Smooth muscle cell of the coronary artery (primary cell): ENCODE measurements at places on chromosomes 16 and 17. TPM values are rescaled to one million over a fixed set of nuclear protein-coding genes. Genes with fewer than 3 reads are reported as not detected.

The PNMT gene
- not detected in 2 replicates for total RNA-seq

The WFIKKN1 gene
- 0.08 and 0.12 TPM in 2 replicates for total RNA-seq

The CYLD gene
- 28.4 and 32.6 TPM in 2 replicates for total RNA-seq

The SNAI3 gene
- total RNA-seq, result not detected in 2 replicates

The TMC7 gene
- 0.12 and 1.7 TPM in 2 replicates for total RNA-seq

The TBC1D3C gene
- total RNA-seq, result not detected in 2 replicates

The FN3K gene
- total RNA-seq, result 3.2 and 6.4 TPM in 2 replicates

The KCNAB3 gene
- total RNA-seq, result 0.15 TPM in 1 of 2 replicates, not detected in the other

The ZNF747 gene
- total RNA-seq, result 2.2 and 6.6 TPM in 2 replicates

The CCL17 gene
- total RNA-seq, result not detected in 2 replicates

The CA10 gene
- not detected in 2 replicates for total RNA-seq

The HOXB1 gene
- not detected in 2 replicates for total RNA-seq

The KRT16 gene
- total RNA-seq, result 0.15 and 0.35 TPM in 2 replicates

The TERB1 gene
- 0.08 TPM in 1 of 2 replicates, not detected in the other for total RNA-seq

The CAVIN1 gene
- 602 and 708 TPM in 2 replicates for total RNA-seq

The PABPN1L gene
- total RNA-seq, result not detected in 2 replicates

The HOXB4 gene
- 0.35 and 0.90 TPM in 2 replicates for total RNA-seq

The CNP gene
- 51.1 and 97.1 TPM in 2 replicates for total RNA-seq

The AGRP gene
- 0.08 TPM in 1 of 2 replicates, not detected in the other for total RNA-seq

The SOX9 gene
- 0.94 and 3.3 TPM in 2 replicates for total RNA-seq

The TPSG1 gene
- total RNA-seq, result not detected in 2 replicates

The MYCBPAP gene
- 0.15 and 4.1 TPM in 2 replicates for total RNA-seq

The CPNE7 gene
- total RNA-seq, result 2.9 and 9.1 TPM in 2 replicates

The LLGL2 gene
- total RNA-seq, result 0.59 and 0.75 TPM in 2 replicates

The USP36 gene
- 12.8 and 13.3 TPM in 2 replicates for total RNA-seq

The TMEM132E gene
- under 0.01 TPM in 1 of 2 replicates, not detected in the other for total RNA-seq

The CLEC3A gene
- not detected in 2 replicates for total RNA-seq

The CD300LB gene
- total RNA-seq, result not detected in 2 replicates

The DNASE1L2 gene
- total RNA-seq, result 0.38 and 1.1 TPM in 2 replicates

The SCGB1C2 gene
- total RNA-seq, result not detected in 2 replicates

The OSGIN1 gene
- 0.59 and 1.6 TPM in 2 replicates for total RNA-seq

The HERPUD1 gene
- 101 and 110 TPM in 2 replicates for total RNA-seq

The CMTM4 gene
- 9.6 and 17.3 TPM in 2 replicates for total RNA-seq

The CFAP119 gene
- 1.9 and 2.6 TPM in 2 replicates for total RNA-seq

The SLC22A31 gene
- 0.47 and 0.53 TPM in 2 replicates for total RNA-seq

The KRTAP4-1 gene
- total RNA-seq, result not detected in 2 replicates

The LPCAT2 gene
- 3.7 and 30.2 TPM in 2 replicates for total RNA-seq

The CES4A gene
- total RNA-seq, result 0.90 and 3.3 TPM in 2 replicates

The SMIM36 gene
- total RNA-seq, result not detected in 2 replicates

The KRT40 gene
- not detected in 2 replicates for total RNA-seq
